ENCODE measurements at places on chromosomes 13 and 19. TPM values are rescaled to one million over a fixed set of nuclear protein-coding genes. Genes with fewer than 3 reads are reported as not detected.

- DNase-seq = no peak
These were observed 57.4 kb downstream of the ATP11A start for GRCh38 chr13:112747256-112747655.

DNA sequence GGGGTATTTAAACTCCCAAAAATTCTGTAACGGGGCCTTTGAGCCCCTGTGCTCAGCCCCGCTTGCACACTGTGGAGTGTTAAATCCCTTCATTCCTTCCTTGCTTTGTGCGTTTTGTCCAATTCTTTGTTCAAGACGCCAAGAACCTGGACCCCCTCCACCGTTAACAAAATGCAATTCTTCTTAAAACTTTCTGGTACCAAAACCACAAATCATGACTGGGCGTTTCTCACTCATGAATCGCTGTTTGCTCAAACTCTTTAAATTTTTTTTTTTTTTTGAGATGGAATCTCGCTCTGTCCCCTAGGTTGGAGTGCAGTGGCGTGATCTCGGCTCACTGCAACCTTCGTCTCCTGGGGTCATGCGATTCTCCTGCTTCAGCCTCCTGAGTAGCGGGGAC lies 881 bp downstream of the ZNF20 start:
- DNase-seq = peak; percentile 9

DNA sequence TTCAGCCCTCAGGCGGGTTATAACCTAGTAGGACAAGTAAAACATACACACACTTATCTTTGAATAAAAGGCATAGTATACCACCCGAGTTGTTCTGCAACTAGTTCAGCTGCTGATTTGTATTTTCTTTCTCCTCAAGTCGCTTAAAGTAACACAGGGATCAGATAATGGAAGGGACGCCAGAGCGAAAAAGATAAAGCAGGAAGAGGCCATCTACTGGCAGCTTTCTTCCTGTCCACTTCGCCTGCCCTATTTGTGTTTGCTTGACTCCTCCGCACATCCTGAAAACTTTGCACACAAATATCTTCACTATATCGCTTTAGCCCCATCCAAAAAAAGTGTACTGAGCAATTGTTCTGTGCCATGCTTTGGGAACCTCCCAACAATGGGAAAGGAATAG lies 238.0 kb upstream of the SOX21 start:
- DNase-seq = peak; percentile 7

GRCh38 chr19:17658666-17659065 lies 29.5 kb downstream of the UNC13A start:
- peak; percentile 66 for DNase-seq

The BCAM gene
- 24.2 TPM for total RNA-seq

The LILRB1 gene
- total RNA-seq = not detected

- DNase-seq = no peak
These were observed 45.3 kb downstream of the CERS4 start for GRCh38 chr19:8254286-8255001.

GRCh38 chr13:51997641-51998330 lies 13.5 kb downstream of the ATP7B start:
- DNase-seq = no peak

The PDX1 gene
- not detected for total RNA-seq

The CHST8 gene
- not detected for total RNA-seq

The GEMIN7 gene
- 12.6 TPM for total RNA-seq

DNA sequence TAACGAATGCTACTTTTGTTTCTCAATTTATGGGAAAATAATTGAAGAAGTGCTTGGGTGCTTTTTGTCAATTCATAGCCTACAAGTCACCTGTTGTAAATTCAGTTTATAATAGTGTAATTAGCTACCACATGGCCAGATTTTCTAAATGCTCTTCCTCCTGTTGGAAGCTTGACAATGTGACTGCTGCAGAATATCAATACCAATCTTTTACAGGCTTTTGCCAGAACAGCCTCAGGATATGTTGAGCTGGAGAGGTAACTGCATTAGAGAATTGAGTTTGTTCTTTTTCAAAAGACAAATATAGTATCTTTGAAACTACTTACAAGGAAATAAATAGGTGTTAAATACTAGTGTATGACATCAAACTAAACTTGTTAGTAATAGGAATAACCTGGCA lies 277.8 kb downstream of the POU4F1 start:
- DNase-seq = no peak

GRCh38 chr13:40241125-40241798 lies 425.2 kb downstream of the FOXO1 start:
- no peak for DNase-seq
